ENCODE measurements at places on chromosomes 2 and 18.

GRCh38 chr2:64207573-64207972 lies 63.4 kb upstream of the PELI1 start:
- DNase-seq, result no peak

- no peak for DNase-seq
These were observed 5.4 kb upstream of the IL1RL2 start for GRCh38 chr2:102181376-102181775.

DNA sequence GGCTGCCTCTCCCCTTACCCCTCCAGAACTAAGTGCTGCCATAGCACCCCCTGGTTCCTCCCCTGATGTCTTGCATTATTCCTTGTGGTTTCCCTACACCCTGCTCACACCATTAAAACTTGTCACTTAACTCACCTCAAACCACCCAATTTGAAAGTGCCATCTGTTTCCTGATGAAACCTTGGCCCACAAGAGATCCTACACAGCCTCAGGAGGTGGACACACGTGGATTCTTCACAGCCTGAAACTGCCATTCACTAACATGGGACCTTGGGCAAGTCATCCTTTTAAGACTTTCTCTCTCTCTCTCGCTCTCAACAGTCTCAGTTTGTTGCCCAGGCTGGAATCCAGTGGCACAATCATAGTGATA lies 27.5 kb upstream of the FAM124B start:
- no peak for DNase-seq

DNA sequence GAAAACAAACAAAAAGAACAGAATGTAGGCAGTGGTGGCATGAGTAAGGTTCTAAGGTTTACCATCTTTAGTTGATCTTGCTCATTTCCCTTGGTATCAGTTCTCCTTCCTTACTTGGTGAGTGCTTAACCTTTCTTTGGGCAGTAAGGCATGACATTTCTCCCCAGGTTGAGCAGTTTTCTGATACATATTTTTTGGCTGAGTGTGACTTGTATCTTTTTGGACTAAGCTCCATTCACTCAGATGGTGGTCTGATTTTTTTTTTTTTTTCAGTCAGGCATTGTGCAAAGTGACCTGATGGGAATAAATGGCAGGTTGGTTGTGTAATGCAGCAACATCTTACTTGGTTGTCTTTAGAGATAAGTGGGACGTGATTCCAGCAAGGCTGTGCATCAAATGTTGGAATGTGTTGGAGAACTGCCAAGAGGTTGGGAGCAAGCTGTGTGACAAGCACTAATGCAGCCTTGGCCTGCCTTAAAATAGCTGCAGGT lies 15.1 kb downstream of the SPTBN1 start:
- DNase-seq, result no peak

DNA sequence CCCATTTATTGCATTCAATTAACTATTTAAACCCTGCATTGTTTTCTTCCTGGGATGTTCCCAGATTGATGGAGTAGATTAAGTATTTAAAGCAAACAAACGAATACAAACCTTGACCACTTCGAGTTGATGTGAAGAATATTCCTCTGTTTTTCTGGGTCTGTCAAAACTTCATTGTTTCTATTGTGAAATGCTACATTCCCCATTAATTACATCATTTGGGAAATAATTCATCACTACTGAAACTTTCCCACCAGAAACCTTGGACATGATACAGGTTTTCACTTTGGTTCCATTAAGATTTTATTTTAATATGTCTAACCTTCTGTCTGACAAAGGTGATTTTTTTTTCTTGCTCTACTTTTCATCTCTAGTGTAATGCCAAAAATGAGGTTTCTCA lies 365.1 kb upstream of the ETAA1 start:
- no peak for DNase-seq

- DNase-seq, result no peak
These were observed 59.1 kb downstream of the CABLES1 start for GRCh38 chr18:23194155-23194996.

- no peak for DNase-seq
These were observed 671.9 kb upstream of the ZNF804A start for GRCh38 chr2:183926433-183926832.

DNA sequence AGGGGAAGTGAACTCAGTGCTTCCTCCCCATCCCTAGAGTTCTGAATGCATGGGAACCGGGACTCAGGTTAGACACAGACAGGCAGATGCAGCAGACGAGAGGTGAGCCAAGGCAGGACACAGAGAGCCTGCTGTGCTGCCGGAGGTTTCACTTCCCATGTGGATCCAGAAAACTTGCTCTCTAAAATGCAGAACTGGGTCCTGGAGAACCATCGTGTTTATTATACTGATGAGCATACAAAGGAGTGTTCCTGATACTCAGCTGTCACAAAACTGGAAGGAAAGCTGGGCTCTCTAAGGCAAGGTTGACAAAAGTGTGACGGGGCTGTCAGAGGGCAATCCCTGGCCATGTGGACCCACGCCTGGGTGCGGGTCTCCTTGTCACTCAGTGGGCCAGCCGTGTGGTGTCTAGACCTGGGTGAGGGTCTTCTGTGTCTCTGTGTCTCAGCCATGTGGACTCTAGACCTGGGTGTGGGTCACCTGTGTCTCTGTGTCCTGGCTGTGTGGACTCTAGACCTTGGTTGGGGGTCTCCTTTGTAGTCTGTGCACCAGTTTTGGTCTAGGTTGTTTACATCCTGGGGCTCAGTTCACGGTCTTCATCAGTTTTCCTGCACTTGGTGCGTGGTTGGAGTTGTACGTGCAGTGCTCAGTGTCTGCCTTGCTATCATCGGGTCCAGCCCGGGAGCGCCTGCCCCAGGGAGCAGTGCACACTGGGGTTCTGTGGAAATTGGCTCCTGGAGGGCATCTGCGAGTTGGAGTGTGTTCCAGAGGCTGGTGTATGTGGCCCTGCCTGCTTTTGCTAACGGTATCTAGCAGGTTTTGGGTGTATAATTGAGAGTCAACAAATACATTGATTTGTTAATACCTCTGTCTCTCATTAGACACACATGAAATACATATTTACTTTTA lies 141.1 kb downstream of the ATP9B start:
- DNase-seq, result no peak

GRCh38 chr2:138632066-138632620 lies 130.6 kb downstream of the SPOPL start:
- DNase-seq, result no peak

DNA sequence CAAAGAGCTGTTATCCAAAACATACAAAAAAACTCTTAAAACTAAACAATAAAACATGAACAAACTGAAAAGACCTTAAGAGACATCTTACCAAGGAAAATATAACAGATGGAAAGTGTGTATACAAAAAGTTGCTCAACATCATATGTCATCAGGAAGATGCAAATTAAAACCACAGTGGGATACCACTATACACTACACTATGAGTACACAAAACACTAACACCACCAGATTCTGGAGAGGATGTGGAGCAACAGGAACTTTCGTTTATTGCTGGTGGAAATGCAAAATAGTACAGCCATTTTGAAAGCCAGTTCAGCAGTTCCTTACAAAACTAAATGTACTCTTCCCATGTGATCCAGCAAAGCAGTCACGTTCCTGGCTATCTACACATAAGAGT lies 221.4 kb downstream of the CMPK2 start:
- DNase-seq, result no peak

DNA sequence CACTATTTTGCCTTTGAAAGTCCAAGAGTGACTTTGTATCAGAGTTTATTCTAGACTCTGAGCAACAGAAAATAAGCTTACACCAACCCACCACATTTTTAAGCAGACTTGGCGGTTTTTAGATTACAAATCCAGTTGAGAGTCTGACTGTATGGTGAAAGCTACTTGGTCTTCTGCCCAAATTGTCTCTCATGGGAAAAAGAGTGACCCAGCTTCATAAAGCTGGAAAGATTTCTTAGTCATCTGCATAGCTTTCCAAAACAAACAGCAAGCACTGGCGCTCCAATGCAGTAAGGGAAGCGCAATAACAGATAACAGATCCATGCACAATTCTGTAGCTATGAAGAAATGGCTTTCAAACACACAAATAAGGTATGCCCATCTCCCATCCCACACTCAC lies 7.1 kb downstream of the DSG1 start:
- no peak for DNase-seq

DNA sequence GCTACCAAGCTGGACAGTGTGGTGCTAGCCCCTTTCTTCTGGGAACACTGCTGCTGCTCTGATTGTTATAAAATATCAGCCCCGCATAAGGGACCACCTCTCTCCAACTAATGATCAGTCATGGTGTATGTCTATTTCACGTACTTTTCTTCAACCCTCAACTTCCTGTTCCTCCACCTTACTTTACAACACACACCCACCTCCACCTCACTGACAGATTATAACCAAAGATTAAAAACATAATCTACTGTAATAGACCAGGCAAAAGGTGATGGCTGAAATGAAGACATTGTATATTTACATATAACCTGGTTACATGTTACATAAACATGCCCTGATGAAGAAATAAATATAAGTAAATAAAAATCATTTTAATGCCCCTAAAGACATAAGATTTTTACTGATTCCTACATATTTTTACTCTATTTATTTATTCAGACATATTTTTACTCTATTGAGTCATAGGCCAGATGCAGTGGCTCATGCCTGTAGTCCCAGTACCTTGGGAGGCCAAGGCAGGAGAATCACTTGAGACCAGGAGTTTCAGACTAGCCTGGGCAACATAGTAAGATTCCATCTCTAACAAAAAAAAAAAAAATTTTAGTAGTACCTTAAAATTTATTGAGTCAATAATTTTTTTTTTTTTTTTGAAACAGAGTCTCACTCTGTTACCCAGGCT lies 12.8 kb downstream of the STK39 start:
- no peak for DNase-seq

DNA sequence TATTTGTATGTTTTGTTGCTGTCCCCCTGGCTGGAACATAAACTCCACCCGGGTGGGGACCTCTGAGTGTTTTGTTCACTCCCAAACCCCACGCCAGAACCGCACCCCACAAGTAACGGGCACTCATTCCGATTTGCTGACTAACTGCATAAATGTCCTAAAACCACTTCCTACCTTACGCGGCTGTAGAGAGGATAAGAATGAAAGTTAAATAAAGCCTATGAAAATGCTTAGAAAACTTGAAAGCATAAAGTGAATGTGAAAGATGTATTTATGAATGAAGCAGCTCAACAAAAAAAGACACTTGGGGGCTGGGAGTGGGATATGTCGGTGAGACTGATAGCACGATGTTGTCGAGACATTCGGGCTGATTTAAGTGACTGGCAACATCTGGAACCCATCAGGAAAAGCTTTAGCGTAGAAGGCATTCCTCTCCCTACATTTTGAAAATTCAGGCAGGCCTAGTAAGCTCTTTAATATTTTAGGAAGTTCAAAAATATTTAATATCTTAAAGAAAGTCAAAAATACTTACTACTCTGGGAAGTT lies 206.7 kb downstream of the SH3RF3 start:
- DNase-seq, result peak; percentile 46

- DNase-seq, result no peak
These were observed 123.5 kb downstream of the INHBB start for GRCh38 chr2:120469426-120469825.

Measured in bone marrow (tissue), 2 donors.